ENCODE measurements at places on chromosomes 6 and 20. TPM values are rescaled to one million over a fixed set of nuclear protein-coding genes. Genes with fewer than 3 reads are reported as not detected.

Gene MUC21
- total RNA-seq: under 0.01 TPM

Gene DOP1A
- 25.4 TPM for total RNA-seq

Gene PTPRT
- total RNA-seq: under 0.01 TPM

Gene FNDC1
- total RNA-seq: not detected

Gene UTRN
- 24.5 TPM for total RNA-seq

Gene GPLD1
- 0.21 TPM for total RNA-seq

Gene CPNE5
- total RNA-seq: not detected

Gene RIN2
- 66.3 TPM for total RNA-seq

Gene FOXQ1
- total RNA-seq: 8.1 TPM

Gene NOTCH4
- 0.72 TPM for total RNA-seq

Gene ECT2L
- under 0.01 TPM for total RNA-seq

Gene ACTR5
- total RNA-seq: 8.7 TPM

Gene TCF21
- total RNA-seq: not detected

Gene ARMC2
- 0.72 TPM for total RNA-seq

Gene NPBWR2
- not detected for total RNA-seq

Gene PLN
- not detected for total RNA-seq

Gene MDFI
- 113 TPM for total RNA-seq

Gene SERINC1
- 142 TPM for total RNA-seq

Gene HLA-DMB
- total RNA-seq: 0.96 TPM

Gene PACSIN1
- not detected for total RNA-seq

Gene PBOV1
- total RNA-seq: not detected

Gene PCK1
- total RNA-seq: not detected

Gene KHDRBS2
- total RNA-seq: not detected

Gene METTL24
- not detected for total RNA-seq

Gene DEFB110
- not detected for total RNA-seq

Gene TFAP2B
- not detected for total RNA-seq

Gene ETV7
- 0.24 TPM for total RNA-seq

Gene TSPO2
- total RNA-seq: not detected

Gene GATA5
- total RNA-seq: not detected

Gene NR2E1
- not detected for total RNA-seq

Gene COL9A1
- not detected for total RNA-seq

Gene AHCY
- 224 TPM for total RNA-seq

Gene BPI
- total RNA-seq: not detected

Gene C6orf58
- not detected for total RNA-seq

Gene PPIL6
- total RNA-seq: 6.0 TPM

Gene RPS6KA2
- total RNA-seq: 26.2 TPM

Gene FAM209A
- total RNA-seq: not detected

Gene PRPF6
- total RNA-seq: 61.9 TPM

Gene HEY2
- total RNA-seq: under 0.01 TPM

Gene PTCHD4
- 1.9 TPM for total RNA-seq

Gene EPPIN
- total RNA-seq: not detected
